ENCODE measurements at places on chromosomes 6 and 20.

DNA sequence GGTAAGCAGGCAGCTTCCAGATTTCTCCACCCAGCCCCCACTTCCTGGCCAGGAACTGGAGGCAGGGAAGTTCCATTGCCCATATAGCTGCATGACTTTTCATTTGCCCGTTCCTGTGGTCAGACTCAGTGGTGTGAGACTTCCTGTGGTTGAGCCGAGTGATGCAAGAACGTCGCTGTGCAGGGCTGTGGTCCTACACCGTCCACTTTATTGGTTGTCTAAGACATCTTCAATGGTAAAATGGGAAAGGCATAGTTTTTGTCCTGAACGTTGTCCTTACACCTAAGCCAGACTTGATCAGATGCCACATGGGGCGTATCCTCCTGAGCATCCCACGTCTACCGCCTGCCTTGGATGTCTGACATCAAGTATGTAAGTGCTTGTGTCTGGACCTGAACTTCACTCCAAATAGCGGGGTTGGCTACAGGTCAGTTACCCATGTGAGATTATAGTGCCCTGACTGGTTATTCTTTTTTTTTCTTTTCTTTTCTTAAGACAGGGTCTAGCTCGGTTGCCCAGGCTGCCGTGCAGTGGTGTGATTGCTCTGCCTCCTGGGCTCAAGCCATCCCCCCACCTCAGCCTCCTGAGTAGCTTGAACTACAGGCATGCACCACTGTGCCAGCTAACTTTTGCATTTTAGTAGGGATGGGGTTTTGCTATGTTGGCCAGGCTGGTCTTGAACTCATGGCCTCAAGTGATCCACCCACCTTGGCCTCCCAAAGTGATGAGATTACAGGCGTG is 25.9 kb upstream of the GTSF1L start:
- peak; percentile 90 for DNase-seq

- DNase-seq: no peak
Measured at GRCh38 chr20:19026121-19026878, 186.1 kb upstream of the SLC24A3 start.

DNA sequence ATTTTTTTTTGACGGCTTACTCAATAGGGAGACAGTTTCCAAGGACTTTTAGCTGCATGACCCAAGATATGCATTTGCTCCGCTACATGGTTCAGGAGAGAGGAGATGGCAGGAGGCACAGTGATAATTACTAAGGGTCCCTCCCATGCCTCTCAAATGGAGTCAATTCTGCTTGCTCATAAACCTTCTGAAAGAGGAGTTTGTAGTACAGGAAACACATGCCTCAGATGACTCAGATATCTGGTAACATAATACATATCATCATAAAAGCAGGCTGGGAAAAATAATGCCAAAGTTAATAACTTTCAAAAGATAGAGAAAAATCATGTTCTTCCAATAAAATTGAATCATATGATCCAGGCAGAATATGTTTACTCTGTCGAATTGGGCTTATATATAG is 97.6 kb upstream of the DEFB112 start:
- peak; percentile 5 for DNase-seq

DNA sequence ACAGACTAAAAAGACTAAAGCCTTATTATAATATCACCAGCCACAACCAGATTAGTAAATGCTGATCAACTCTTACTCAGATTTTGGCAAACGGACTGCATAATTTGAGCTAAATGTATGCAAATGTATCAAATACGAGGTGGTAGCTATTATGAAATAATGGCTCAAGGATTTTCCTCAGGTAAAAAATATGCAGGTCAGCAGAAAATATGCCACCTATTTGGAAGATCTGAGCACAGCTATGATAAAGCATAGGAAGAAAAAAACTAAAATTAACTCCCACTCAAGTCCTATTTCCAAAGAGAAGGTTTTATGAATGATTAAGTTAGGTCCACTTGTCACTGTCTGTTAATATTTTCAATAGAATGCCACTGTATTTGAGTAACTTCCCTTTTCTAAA is 22.4 kb downstream of the SYCP2 start:
- DNase-seq: no peak

DNA sequence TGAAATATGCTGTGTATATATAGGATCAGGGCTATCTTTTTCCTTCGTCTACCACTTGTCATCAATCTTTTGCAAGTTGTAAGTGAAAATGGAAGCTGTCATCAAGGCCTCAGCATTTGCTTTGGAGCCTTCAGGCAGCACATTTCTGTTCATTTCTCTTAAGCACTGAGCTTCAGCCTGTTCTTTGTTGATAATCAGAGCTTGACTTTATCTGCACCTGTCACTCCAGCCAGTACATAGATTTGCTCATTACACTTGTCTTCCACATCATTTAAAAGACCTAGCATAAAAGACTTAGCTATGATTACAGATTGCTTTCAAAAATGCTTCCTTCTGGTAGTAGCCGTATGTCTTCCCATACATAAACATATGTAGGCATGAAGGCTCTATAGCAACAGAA is 189.8 kb upstream of the GRIK2 start:
- DNase-seq: no peak

DNA sequence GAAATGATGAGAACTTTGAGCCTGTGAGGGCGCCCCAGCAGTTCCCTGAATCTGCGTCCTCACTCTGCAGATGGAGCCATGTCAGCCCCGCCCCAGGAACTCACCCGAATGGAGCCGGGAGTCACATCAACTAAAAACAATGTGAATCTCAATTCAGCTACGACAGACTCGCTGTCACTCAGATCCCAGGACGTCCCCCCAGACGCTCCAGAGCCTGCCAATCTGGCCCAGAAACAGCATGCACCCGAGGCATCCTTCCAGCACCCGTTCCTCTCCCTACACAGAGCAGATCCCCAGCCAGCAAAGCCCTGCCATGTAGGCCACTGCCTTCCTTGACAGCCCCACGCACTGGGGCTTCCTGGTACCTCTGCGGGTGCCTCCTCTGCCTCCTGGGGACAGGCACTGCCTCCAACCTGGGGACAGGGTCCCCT is 248.0 kb downstream of the TTLL2 start:
- DNase-seq: no peak

DNA sequence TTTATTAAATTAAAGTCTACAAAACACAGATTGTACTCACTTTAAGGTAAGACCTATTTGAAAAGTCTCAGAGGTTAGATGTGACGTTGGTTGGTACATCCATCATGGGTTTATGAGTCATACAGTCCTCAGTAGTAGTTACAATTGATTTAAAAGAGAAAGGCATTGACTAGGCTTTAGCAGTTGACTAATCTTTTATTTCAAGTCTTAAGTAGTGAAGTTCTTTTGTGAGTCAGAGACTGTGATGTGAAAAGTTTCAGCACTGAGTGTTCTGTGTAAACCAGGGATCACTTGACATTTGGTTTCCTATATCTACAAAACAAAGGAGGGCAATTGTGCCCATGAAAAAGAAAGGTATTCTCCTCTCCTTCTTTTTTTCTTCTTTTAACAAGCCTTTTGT is 221.3 kb downstream of the GRIK2 start:
- peak; percentile 85 for DNase-seq

- DNase-seq: no peak
Measured at GRCh38 chr6:168885751-168886742, 367.6 kb downstream of the THBS2 start.

DNA sequence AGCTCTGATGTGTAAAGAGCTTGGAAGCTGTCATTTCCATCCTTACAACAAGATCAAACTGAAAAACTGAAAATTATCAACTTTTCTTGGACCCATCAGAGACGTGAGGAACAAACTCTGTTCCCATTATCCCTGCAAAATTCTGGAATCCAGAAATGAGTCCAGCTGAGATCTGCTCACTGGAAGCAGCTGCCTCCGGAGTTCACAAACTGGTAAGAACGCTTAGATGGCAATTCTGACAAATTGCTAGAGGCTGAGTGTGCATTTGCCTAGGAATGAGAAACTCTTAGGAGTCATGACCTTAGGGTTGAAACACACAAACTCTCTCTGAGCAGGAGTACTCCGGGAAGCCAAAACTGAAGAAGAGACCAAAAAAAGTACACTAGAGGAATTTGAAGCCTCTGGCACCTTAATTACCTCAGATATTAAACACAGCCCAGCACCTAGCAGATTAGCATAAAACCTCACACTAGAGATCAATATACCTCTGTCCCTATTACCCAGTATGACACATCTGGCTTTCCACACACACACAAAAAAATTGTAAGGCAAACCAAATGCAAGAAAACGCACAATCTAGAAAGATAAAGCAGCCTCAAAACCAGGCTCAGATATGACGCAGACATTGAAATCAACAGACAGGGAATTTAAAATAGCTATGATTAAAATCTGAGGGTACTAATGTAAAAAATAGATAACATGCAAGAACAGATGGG is 233.5 kb upstream of the SGK1 start:
- peak; percentile 84 for DNase-seq

GRCh38 chr6:145963216-145964068 is 716 bp downstream of the SHPRH start:
- DNase-seq: peak; percentile 42

GRCh38 chr6:117270055-117270842 is 4.9 kb downstream of the VGLL2 start:
- peak; percentile 17 for DNase-seq

- no peak for DNase-seq
Measured at GRCh38 chr20:57941604-57942381, 232.0 kb upstream of the PMEPA1 start.

- DNase-seq: no peak
Measured at GRCh38 chr6:35185971-35186370, 27.8 kb upstream of the SCUBE3 start.

DNA sequence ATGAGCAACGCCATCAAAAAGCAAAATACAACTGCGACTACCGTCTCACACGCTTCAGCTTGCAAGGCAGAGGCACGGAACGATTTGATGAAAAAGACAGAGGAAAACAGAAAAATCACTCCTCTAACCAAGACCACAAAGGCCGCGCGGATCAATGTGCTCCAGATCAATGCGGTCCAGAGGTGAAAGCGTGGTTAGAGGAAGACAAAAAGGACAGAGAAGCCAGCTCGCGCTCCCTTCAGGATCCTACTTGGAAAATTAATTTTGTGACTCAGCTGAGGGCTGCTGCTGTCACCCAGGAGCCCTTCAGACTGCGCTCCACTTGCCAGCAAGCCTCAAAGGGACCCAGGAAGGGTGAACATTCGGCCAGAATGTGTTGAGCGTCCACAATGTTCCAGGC is 140.2 kb upstream of the RPS6KA2 start:
- no peak for DNase-seq

- DNase-seq: no peak
Measured at GRCh38 chr20:14067603-14068002, 72.3 kb downstream of the MACROD2 start.

- no peak for DNase-seq
Measured at GRCh38 chr6:35236223-35236622, 22.5 kb downstream of the SCUBE3 start.

GRCh38 chr6:148530394-148530953 is 187.8 kb downstream of the SASH1 start:
- DNase-seq: peak; percentile 93

- DNase-seq: peak; percentile 47
Measured at GRCh38 chr6:166656230-166657151, 29.4 kb upstream of the RPS6KA2 start.

DNA sequence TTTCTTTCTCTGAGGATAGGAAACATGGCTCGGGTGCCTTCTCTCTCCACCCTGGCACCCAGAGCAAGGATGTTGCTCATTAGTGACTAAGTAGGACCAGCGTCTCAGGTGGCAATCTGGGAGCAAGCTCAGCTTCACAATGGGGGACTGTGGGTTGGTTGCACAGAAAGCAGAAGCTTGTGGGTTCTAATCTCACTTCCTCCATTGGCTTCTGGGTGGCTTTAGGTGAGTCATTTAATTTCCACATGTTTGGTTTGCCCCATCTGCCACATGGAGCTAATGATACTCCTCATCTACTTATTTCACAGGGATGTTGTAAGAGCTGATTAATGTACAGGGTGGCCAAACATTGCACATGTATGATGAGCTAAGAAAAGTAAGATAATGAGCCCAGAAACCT is 54.8 kb upstream of the AKIRIN2 start:
- peak; percentile 92 for DNase-seq

DNA sequence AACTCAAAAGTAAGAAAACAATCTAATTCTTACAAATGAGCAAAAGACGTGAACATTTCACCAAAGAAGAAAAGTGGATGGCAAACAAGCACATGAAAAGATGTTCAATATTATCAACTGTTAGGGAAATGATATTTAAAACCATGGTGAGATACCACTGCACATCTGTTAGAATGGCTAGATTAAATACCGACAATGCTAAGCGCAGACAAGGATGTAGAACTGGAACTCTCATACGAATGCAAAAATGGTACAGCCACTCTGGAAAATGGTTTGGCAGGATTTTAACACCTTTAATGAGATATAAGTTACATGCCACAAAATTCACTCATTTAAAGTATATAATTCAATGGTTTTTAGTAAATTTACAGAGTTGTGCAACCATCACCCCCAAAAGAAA is 44.6 kb upstream of the NFATC2 start:
- no peak for DNase-seq

GRCh38 chr6:159959165-159959975 is 9.5 kb upstream of the IGF2R start:
- no peak for DNase-seq

DNA sequence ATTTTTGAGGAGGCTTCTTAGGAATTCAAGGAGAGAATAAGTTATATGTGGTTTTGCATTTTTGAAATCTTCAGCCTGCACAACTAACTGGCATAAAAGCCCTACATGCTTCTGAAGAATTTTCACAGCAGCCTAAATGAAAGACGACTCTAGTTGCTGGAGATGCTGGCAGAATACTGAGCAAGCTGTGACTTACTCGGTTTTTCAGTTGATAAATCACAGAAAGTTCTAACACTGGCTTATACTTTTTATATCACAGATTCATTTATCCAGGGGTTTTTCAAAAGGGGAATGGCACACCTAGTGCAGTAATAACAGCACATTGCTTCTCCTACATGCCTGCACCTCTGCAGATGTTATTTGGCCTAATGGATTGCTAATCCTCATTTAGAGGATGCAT is 134.6 kb downstream of the IMPG1 start:
- DNase-seq: no peak

GRCh38 chr6:34656378-34657036 is 40.1 kb downstream of the ILRUN start:
- DNase-seq: peak; percentile 92

DNA sequence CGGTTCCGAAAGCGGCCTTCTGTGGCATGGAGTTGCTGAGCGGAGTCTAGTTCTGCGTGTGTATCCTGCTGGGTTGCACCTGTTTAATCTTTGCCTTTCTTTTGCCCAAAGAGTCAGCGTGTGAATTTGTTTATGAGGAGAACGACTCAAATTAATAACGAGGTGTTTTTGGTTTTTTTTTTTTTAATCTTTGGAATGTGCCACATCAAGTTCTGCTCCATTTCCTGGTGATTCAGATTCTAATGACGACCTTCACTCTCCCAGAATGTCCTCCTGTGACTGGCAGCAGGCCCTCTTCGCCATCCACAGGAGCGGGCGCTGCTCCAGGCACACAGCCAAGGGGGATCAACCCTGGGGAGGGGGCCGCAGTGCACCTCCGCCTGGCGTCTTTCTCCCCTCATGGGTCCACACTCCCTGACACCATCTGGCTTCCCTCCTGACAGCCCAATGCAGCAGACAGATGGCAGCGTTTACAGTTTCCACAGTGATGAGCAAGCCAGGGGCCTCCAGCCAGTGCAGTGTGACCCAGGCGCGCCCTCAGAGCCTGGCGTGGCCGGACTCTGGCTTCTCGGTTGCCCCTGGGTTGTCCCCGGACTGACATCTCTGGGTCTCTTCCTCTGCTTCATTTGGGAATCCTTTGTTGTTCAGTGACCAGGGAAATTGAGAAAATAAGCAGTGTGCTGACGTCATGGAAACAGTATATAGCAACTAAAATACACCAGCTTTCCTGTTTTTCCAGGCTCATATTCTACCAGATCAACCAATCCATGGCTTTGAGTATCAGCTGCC is 27.5 kb upstream of the AFDN start:
- no peak for DNase-seq
